Transverse colon (tissue), 4 donors: ENCODE measurements at places on chromosomes 5 and 9.

DNA sequence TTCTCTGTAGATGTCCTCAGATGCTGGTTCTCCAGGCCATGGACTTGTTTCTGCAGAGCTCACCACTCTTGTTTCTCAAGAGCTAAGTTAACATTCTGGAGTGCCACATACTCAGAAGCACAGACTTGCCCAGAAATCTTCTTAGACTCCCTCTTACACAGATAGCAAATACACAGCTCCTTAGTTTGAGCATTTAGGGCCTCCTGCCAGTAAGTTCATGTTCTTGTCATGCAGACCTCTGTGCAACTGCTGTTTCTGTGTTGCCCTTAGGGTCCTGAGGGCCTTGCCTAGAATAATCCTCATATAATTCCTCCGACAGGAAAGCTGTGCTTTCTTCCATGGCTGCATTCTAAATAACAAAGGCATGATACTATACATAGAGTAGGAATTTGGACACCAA lies 1.3 kb upstream of the PTPDC1 start:
- no peak for DNase-seq

- peak; percentile 47 for DNase-seq
Measured at GRCh38 chr9:35732800-35733541, 505 bp downstream of the CREB3 start.

GRCh38 chr5:159735749-159736660 lies 180.3 kb upstream of the ADRA1B start:
- DNase-seq = no peak

- no peak for DNase-seq
Measured at GRCh38 chr9:126153382-126153781, 173.2 kb upstream of the MVB12B start.

- no peak for DNase-seq
Measured at GRCh38 chr5:68265347-68265746, 49.8 kb downstream of the PIK3R1 start.

DNA sequence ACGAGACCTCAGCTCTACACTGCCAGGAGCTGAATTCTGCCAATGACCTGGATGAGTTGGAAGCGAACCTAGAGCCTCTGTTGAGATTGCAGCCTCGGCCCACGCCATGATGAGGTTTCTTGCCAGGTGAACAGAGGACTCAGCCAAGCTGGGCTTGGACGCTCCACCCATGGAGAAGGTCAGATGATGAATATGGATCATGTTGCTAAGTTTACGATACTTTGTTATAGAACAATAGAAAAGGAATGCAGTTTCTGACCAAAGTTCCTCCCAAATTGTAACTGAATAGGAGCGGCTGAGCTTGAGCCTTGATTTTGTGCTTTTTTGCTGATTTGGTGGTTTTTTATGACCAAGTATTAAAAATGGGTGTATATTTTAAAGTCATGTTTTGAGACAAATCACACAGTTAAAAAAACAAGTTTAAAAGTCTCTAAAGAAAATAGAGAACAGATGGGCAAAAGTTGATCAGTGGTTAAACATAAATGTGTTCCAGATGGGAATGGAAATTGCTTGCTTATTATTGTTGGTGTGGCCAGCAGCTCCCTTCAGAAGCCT lies 32.9 kb downstream of the ROPN1L start:
- no peak for DNase-seq

DNA sequence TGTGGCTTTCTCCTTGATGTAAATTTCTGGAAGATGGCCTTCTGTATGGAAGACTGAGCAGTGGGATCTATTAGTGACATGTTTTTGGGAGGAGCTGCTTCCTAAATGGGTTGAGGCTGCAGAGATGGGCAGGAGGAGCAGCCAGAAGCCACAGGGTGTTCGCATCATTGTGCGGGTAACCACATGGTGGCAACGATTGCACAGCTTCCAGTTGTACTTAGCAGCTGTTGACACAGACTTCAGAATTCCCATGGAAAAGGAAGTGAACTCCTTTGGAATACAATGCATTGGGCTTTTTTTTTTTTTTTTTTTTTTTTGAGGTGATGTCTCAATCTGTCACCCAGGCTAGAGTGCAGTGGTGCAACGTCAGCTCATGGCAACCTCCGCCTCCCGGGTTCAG lies 297.3 kb downstream of the NR3C1 start:
- DNase-seq = no peak

GRCh38 chr9:22374051-22374450 lies 72.6 kb upstream of the DMRTA1 start:
- no peak for DNase-seq

- peak; percentile 13 for DNase-seq
Measured at GRCh38 chr9:16704116-16705110, 166.1 kb downstream of the BNC2 start.

DNA sequence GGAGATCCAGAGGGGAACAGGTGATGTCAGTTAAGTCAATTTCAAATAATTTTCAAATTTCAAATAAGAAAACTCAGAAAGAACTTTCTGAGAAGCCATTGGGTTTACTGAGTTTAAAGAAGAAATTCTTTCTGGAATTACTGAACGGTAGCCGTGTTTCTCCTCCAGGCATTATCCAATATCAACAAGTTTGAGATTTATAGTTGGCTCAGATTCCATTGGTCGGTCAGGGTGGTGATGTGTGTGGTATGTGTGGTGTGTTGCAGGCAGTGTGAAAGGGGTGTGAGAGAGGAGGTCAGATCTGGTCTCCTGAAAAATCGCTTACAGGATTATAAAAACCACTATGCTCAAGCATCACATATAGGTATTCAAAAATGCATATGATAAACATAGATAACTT lies 60.1 kb downstream of the PDE4D start:
- DNase-seq = no peak

DNA sequence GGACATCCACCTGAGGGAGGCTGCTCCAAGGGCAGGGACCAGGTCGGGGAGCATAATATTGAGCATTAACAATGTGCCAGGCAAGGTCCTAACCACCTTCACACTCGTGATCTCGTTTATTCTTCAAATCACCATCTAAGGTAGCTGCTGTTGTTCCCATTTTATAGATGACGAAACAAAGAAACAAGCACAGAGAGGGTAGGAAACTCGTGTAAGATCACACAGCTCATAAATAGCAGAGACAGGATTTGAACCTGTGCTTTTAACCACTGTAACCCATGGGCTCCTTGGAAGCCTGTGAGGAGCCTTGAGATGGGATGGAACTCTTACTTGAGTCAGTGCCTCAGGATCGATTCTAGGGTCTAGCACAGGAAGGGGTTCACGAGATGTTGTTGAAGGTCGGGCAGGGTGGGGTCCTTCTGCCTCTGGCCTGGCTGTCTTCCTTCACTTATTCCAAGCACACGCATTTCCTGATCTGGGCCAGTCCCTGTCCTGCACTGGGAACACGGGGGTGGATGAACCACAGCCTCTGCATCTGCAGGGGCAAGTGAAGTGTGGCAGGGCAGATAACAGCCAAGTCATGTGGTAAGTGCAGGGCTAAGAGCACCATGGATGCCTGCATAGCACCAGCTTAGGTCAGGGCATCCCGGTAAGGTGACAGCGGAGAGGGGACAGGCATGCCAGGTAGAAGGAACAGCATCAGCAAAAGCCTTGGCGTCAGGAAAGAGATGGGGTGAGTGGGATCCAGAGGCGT lies 188.1 kb downstream of the MELK start:
- no peak for DNase-seq
